Hypothalamus (tissue), 51 donors: ENCODE measurements at places on chromosomes 5 and 9.

DNA sequence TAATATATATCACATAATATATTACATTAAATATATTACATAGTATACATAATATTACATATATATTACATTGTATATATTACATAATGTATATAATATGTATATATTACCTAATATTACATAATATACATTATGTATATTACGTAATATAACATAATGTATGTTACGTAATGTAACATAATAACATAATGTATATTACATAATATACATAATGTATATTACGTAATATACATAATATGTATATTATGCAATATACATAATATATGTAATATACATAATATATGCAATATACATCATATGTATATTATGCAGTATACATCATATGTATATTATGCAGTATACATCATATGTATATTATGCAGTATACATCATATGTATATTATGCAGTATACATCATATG, 19.1 kb downstream of the CYLC2 start:
- no peak for DNase-seq

- DNase-seq: no peak
Measured at GRCh38 chr5:126446498-126447224, 23.5 kb downstream of the GRAMD2B start.

GRCh38 chr5:124056326-124056990, 544.5 kb downstream of the CSNK1G3 start:
- no peak for DNase-seq

GRCh38 chr5:124438903-124439281, 307.5 kb downstream of the ZNF608 start:
- no peak for DNase-seq

- DNase-seq: no peak
Measured at GRCh38 chr5:14035859-14036503, 91.5 kb upstream of the DNAH5 start.

- no peak for DNase-seq
Measured at GRCh38 chr5:132309679-132310078, 15.5 kb downstream of the SLC22A4 start.

GRCh38 chr5:76402251-76402885, 717 bp upstream of the IQGAP2 start:
- no peak for DNase-seq

DNA sequence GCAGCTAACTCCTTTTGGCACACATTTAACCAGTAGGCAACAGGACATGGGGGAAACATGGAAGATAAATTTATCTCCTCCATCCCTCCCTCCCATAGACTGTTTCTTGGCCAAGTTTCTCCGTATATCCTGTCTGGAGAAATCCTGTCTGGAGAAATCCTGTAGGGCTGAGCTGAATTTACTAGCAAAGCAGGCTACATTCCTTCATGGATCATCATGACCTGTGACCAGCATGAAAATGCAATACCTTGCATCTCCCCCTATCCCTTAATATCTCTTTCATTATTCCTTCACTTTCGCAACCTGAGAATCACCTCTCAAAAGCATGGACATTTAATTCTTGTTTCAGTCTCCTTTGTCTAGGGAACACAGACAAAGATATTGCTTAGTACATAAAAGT, 379.1 kb downstream of the PSAT1 start:
- DNase-seq: no peak

DNA sequence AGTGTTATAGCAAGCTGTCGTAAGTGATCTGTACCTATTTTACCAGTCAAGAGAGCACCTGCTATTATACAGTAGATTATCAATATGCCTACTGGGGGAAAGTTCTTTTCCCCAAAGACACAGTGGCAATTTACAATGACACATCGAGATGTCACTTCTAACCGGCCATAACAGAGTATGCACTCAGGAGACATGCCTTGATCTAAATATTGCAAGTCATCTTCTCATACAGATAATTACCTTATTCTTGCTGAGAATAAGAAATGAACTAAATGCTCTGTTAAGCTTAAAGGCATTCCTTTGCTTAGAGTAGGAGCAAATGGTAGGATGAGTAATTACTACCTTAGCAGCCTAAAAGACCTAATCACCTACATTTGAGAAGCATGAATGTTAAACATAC, 71.6 kb downstream of the PKD2L2 start:
- no peak for DNase-seq

GRCh38 chr9:97803167-97804058, 49.6 kb upstream of the FOXE1 start:
- peak; percentile 53 for DNase-seq

DNA sequence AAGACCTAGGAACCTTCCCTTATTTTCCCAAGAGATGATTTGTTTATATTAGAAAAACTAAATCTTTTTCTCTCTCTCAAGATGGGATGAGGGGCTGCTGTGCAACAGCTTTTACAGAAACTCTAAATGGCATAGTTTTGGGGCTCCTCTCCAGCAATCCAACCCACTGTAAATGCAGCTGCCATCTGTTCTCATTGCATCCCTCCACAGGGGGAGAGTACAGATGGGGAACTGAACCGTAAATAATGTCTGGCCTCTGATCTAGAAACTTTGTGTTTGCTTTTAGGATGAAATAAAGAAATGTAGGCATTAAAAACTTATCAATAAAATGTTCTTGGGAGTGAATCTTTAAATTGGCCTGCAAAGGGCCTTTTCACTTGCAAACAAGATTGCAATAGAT, 291.4 kb downstream of the MCTP1 start:
- DNase-seq: no peak

- DNase-seq: no peak
Measured at GRCh38 chr5:170338291-170338690, 40.7 kb upstream of the LCP2 start.

DNA sequence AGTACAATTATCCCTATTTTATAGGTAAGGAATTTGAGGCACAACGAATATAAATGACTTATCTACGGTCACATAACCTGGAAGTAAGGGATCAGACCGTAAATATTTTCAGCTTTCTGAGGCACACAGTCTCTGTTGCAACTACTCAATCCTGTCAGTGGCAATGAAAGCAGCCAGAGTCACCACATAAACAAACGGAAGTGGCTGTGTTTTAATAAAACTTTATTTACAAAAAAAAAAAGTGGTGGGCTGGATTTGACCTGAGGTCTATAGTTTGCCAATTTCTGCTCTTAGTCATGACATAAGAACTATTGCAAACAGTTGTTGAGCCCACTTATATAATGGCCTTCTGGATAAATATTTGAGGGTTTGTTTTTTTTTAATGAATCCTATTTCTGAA, 29.6 kb downstream of the ZNF366 start:
- no peak for DNase-seq

DNA sequence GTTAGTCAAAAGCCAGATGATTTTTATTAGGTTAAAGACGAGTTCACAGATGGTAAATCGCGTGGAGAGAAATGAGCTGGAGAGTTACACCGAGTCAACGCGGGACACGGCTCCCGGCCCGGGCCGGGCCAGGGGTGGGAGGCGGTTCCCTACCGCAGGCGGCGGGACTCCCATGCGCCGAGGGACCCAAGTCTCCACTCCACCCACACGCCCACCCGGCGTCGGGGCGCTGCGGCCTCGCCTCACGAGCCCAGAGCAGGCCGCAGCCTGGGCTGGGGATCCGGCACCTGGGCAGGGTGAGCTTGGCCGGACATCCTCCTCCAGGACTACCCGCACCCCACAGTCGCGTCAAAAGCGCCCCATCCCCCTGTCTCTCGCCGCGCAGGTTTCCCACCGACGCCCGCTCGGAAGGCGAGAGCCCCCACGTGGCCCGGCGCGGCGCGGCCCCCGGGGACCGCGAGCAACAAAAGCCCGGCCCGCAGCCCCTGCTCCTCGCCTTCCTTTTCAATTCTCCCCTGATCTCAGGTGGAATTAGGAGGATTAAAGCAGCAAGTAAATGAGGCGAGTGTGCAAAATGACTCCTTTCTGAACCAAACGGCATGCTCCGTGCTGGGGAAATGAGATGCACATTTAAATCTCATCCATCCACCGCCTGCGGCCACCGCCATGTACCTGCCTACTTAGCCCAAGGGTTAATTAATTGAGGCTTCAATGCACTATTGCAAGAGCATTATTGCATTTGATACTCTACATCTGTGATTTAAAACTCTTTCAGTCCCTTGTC, 196.5 kb upstream of the TBCA start:
- no peak for DNase-seq

DNA sequence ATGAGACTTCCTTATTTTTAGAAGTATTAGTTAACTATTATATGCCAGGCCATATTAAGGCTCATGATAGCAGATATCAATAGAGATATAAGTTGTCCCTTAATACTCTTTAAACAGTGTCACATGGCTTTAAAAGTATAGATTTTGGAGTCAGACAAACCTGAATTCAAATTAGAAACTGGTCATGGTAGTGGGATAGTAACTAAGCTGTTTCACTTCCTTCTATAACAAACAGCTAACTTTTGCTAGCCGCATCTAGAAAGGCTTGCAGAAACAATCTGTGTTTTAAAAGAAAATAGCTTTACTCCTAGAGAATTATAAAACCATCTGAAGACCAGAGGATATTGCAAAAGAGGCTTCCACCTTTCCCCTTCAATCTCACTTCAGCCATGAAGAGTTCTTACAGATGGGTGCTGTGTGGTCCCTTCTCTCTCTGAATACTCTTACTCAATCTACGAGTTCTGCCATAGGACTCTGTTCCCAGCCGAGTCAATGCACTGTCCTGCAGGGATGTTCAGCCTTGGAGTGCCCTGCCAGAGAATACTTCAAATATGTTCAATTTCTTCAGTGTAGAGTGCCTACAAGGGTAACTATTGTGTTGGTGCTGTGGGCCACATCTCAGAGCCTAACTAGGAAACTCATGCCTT, 810.2 kb downstream of the EFNA5 start:
- no peak for DNase-seq

DNA sequence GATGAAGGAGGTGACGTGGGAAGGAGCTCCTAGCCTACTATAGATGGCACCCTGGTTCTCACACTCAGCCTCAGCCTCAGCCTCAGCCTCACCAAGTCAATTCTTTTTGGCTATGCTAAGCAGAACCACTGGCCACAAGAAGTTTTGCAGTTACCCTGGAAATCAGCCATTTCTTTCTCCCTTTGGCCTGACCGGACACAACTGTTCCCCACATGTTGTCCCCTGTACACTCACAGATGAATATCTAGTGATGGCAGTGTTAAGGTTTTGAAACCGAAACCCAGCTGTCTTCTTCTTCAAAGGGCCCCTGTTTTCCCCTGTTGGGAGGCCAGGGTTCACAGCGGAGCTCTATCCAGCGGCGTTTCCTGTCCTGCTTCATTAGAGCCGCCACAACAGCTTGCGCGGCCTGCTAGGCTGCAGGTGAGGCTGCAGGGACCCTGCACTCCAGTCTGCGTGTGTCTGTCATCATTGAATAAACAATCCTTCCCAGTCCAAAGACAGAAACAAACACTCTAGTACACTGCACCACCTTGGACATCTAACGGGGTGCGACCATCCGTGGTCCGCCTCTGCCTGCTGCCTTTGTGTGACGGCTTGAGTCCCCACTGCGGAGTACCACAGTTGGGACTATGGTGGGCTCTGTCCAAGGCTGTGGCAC, 250.5 kb downstream of the DENND1A start:
- DNase-seq: no peak

- no peak for DNase-seq
Measured at GRCh38 chr9:4939118-4939561, 45.9 kb upstream of the JAK2 start.

DNA sequence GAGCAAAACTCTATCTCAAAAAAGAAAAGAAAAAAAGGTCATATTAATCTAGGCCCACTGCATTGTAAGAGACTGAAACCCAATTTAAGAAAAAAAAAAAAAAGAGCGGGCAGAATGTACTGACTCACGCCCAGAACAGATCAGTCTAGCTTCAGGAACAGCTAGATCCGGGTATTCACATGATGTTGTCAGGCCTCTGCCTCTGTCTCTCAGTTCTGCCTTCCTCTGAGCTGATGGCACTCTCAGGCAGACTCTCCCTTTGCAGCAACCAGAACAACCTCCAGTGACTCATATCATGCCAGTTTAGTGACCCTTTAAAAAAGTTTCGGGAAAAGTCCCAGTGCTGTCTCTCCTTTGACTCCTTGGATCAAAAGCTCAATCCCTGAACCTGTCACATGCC, 53.0 kb downstream of the NEURL1B start:
- no peak for DNase-seq

- DNase-seq: no peak
Measured at GRCh38 chr5:176133289-176133870, 104.8 kb upstream of the SIMC1 start.

GRCh38 chr5:83184534-83184933, 107.2 kb downstream of the XRCC4 start:
- no peak for DNase-seq

DNA sequence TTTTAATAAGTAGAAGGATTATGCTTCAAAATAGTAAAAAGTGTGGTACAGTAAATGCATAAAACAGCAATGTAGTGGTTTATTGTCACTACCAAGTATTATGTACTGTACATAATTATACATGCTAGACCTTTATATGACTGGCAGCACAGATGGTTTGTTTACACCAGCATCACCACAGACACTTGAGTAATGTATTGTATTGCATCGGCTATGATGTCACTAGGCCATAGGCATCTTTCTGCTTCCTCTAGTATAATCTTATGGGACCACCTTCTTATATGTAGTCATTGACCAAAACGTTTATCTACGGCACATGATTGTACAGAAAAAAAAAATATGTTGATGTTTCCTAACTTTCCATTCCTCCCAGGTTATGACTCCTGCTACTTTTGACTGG, 31.9 kb upstream of the SSBP2 start:
- DNase-seq: no peak

GRCh38 chr9:4861145-4861544, 68.4 kb downstream of the RCL1 start:
- no peak for DNase-seq

DNA sequence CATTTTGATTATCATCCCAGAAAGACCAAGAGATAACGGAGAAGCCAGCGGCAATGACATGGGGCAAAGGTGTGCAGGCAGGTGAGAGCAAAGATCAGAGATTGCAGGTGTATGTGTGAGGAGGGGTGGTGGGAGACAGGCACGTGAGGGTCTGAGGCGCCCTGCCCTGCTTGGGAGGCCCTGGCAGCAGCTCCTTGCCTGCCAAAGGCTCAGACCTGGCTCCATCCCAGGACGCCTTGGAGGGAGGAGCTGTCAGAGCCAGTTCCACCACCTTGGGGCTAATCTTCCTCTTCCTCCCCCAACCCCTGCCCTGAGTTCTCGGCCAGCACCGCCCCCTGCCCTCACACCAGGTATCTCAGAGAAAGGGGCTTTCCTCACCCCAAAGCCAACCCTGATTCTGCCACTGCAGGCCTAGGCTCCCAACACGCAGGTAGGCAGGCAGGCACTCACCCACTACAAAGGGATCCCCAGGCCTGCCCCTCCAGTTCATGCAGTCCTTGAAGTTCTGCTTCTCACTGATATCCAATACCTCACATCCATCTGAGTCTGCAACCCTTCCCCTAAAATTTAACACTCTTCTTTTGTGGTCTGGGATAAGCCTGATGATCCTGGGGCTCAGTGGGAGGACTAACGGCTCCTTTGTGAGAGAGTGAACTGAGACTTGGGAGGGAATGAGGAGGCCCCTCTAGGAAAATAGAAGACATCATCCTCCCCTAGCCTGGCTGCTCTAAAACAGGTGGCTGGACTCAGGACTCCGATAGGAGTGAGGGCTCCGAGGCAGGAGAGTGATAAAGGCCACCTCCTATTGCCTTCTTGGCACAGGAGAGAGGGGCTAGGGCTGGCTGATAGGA, 1.8 kb downstream of the AQP3 start:
- DNase-seq: no peak

- no peak for DNase-seq
Measured at GRCh38 chr9:129177443-129177790, 644 bp downstream of the IER5L start.
